LHCN-M2 (cell line): ENCODE measurements at places on chromosomes 12 and 14. TPM values are rescaled to one million over a fixed set of nuclear protein-coding genes. Genes with fewer than 3 reads are reported as not detected.

DNA sequence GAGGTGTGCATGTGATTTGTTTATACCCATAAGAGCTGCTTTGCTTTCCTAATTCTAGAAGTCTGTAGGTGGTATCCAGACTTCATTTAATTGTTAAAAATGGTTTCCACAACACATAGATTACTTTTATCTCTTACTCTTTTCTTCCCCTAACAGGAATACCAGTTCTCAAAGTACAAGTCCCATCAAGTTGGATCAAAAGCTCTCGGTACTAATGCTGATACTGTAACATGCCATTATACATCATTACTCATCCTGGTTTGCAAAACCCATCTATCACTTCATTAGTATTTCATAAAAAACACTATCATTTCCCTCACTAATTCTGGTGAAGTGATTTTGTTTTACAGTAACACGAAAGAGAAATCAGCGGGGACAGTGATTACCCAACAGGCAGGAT, 94.3 kb downstream of the PPP2R5E start:
- DNase-seq, result no peak

DNA sequence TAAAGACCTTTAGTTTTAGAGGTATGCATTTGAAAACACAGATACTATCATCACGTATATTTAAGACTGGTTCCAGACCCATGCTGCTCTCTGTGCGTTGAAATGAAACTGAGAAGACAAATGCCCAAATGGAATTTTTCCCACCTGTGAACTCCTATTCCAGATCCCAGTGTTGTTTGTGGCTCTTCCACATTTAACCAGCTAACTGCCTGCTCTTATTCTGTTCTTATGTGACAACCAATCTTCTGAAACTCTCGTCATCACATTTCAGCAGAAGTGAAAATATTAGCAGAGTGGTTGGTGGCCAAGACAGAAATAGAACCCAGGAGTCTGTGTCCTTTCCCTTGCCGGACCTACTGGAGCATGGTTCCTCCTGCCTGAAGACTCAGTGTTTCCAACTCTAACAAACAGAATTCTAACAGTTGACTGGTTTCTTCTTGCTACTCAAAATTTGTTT, 460.2 kb downstream of the RAD51B start:
- no peak for DNase-seq

DNA sequence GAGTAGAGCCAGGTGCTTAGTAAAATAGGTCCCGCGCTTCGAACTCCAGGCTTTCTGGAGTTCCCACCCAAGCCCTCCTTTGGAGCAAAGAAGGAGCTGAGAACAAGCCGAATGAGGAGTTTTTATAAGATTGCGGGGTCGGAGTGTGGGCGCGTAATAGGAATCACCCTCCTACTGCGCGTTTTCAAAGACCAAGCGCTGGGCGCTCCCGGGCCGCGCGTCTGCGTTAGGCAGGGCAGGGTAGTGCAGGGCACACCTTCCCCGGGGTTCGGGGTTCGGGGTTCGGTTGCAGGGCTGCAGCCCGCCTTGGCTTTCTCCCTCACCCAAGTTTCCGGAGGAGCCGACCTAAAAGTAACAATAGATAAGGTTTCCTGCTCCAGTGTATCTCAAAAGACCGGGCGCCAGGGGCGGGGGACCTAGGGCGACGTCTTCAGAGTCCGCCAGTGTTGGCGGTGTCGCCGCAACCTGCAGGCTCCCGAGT, 3.6 kb downstream of the SSTR1 start:
- DNase-seq, result no peak

GRCh38 chr12:779745-780734, 27.7 kb downstream of the WNK1 start:
- DNase-seq, result peak; percentile 46

DNA sequence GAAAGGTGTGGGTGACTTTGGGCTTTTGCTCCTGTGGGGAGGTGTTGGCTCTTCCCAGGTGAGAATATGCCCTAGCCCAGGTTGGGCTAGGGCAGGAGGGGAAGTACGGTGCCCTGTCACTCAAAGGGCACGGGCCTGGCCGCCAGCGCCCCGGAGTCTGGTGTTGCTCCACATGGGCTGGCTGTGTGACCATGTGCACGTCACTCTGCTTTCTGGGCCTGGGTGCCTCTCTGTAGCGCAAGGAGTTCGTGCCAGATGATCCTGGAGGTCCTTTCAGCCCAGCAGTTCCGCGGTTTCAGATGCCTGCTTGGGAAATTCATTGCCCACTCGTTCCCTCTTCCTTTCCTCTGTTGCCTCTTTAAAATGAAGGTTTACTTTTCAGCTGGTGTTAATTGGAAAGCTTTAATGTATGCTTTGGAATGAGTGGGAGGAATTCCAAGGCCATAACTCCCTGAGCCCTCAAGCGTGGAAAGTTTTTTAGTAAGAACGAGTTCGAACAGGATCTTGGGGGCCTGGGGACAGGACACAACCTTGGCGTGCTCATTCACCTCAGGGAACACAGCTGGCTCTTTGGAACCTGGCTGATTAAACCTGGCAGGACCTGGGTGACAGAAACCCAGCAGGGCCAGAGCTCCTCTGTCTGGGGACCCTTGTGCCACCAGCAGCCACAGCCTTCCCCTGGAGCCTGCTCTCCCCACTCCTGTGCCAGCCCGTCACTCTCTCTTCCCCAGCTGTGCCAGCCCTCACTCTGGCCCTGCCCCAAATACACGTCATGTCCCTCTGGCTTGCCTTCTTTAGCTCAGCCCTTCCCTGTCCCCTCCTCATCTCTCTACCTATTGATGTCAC, 42.8 kb downstream of the TSPAN9 start:
- no peak for DNase-seq

DNA sequence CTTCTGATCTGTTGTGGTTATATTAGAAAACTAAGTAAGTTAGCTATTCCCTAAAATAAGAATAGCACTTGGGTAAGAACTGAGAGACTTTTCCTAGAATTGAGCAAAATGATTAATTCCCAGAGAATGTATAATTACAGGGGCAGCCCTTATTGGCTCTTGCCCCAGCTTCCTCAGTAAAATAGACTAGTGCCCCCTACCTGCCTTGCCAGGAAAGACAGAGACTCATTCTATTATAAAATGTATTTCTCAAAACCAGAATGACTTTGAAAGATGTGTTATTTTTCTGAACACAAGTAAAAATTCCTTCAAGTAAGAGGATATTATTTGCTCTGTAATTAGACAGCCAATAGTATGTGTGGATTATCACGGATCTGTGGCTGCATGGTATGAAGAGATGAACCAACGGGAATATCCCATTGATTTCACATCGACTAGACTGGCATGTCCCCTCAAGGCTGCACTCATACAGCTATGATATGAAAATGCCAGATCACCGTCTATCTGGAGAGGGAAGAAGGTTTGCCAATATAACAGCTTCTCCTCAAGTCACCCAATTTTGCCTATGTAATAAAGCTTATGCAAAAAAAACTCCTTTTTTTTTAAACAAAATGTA, 7.4 kb upstream of the GLRX5 start:
- DNase-seq, result peak; percentile 76

DNA sequence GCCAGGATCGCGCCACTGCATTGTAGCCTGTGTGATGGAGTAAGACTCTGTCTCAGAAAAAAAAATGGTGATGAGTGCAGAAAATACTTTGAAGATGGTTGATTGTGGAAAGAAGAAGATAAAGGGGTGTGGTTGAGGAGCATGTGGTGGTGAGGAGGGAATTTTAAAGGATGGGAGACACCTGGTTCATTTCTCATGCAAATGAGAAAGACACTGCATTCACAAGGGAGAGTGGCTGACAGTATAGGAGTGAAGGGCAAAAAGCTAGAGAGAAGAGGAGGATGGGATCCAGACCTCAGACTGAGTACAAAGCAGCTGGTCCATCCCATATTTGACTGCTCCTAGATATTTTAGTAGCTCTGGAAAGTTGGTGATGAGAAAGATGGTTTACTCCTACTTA, 206.0 kb downstream of the SNAPC1 start:
- no peak for DNase-seq

GRCh38 chr12:105316931-105317852, 13.3 kb upstream of the C12orf75 start:
- peak; percentile 61 for DNase-seq

- no peak for DNase-seq
These were observed 107.0 kb upstream of the CRY1 start for GRCh38 chr12:107200394-107200793.

DNA sequence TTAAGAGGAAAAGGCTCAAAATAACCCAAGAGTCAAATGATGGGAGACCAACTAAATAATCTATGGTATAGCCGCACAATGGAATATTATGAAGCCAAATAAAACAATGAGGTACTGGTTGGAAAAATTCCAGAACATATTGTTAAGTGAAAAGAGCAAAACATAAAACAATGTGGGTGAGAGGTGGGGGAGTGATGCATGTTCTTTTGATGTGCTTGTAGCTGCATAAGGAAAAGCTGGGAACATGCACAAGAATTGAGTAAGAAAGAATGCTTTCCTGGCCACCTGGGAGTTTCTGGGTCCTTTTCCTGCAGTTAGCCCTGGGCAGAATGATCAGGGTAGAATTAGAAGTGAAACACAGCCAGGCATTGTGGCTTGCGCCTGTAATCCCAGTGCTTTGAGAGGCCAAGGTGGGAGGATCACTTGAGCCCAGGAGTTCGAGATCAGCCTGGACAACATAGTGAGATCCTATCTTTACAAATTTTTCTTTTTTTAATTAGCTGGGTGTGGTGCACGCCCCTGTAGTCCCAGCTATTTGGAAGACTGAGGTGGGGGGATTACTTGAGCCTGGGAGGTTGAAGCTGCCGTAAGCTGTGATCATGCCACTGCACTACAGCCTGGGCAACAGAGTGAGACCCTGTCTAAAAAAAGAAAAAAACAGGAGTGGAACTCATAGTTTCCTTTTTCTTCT, 7.9 kb downstream of the ABCB9 start:
- no peak for DNase-seq

DNA sequence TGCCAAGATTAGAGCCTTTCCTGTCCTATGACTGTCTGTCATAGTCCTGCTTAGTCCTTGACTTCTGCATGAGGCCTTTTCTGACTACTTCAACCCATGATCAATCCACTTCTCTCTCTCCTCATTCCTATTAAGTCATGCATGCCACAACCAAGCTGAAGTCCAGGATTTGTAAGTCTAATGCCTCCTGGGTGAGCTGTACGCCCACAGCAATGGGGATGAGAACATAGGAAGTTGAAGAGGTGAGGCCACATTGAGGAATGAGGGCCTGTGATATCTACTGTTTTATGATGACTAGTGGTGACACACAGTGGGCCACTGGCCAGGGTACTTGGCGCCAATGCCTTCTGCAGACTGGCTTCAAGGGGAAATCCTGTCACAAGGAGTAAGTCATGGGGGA, 994.1 kb upstream of the TMEM132C start:
- peak; percentile 81 for DNase-seq

- DNase-seq, result peak; percentile 66
These were observed 26.2 kb downstream of the ZCRB1 start for GRCh38 chr12:42299392-42300308.

- peak; percentile 95 for DNase-seq
These were observed 50.7 kb downstream of the ZC3H14 start for GRCh38 chr14:88613552-88614010.

GRCh38 chr12:130863298-130863697, 8.6 kb upstream of the RAN start:
- no peak for DNase-seq

DNA sequence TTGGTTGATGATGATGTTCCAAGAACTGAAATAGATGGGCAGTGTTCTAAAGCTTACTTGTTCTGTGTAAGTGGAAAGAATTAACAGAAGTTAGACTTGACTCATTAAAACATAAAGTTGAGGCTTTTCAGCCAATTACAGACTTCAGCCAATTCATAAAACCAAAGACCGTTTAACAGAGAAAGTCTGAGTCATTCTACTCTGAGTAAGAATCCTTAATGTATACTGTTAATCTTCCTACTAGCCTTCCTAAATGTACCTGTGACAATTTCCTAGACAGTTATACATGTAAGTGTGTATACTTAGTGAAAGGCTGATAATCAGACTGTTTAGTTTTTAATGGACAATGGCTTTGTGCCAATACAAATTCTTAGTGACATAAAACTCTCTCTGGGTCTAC, 681.0 kb downstream of the RPL10L start:
- no peak for DNase-seq

- DNase-seq, result no peak
These were observed 5.2 kb downstream of the NRXN3 start for GRCh38 chr14:78175412-78175811.

DNA sequence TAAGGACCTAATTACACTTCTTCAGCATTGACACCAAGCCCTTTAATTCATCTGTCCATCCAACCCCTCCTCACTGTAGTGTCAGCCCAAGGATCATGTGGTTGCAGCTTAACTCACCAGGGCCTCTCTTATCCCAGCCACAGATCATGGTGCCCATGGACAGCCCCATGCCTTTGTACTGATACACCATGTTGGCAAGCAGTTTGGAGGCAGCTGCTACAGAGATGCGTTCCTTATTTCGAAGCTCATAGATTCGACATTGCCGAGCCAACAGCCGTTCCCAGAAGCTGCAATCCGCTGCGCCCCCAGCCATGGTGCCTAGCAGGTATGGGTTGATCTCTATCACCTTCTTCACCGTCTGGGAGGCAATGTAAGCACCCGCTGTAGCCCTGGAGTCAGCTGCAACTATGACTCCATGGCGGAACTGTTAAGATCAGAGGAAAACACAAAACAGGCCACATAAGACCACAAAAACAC, 1.4 kb downstream of the PSMB5 start:
- no peak for DNase-seq

DNA sequence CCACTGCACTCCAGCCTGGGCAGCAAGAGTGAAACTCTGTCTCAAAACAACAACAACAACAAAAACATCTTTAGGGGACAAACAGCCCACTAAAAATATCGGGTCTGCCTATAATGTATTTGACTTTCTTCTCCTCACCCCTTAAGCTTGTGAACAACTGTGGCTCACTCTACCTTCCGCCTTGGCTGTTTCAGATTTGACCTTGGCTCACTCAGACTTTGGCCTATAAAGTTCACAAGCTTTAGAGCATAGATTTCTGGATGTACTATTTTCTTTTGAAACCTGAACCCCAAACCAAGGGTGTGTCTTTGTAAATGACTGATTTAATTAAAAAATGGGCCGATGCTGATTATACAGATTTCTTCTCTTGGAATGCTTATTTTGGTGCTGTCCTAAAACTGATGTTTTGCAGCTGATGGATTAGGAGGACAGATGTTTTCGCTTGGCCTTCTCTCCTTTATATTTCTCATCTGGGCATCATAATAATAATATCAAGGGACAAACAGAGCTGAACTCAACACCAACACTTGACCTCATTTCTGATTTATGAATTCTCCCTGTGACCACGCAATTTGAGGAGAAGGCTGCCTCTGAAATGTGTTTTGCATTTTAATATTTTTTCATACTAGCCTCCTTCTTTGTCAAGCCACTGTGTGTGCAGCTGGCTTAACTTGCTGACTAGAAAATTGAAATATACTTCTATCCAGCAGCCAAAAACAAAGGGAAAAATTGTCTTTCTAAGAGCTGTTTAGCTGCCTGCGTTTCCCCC, 40.2 kb upstream of the RASSF3 start:
- DNase-seq, result no peak

GRCh38 chr12:93292731-93293566, 84.8 kb upstream of the NUDT4 start:
- no peak for DNase-seq

GRCh38 chr14:101781240-101782061, 19.9 kb downstream of the PPP2R5C start:
- peak; percentile 12 for DNase-seq

- peak; percentile 5 for DNase-seq
These were observed 6.2 kb upstream of the DIO3 start for GRCh38 chr14:101554991-101555668.

ENO2 gene
- 22.7 and 26.3 TPM in 2 replicates for total RNA-seq

SCN8A gene
- 7.2 and 7.4 TPM in 2 replicates for total RNA-seq

CDCA4 gene
- total RNA-seq, result 63.1 and 63.6 TPM in 2 replicates

KLRC1 gene
- total RNA-seq, result not detected in 2 replicates

TAS2R7 gene
- 0.32 TPM in 1 of 2 replicates, not detected in the other for total RNA-seq

ABHD12B gene
- not detected in 2 replicates for total RNA-seq
